ENCODE measurements at places on chromosomes 1 and 21. TPM values are rescaled to one million over a fixed set of nuclear protein-coding genes. Genes with fewer than 3 reads are reported as not detected.
A peak's percentile ranks its signal among the peaks of the same experiment; 100 is the strongest.

DNA sequence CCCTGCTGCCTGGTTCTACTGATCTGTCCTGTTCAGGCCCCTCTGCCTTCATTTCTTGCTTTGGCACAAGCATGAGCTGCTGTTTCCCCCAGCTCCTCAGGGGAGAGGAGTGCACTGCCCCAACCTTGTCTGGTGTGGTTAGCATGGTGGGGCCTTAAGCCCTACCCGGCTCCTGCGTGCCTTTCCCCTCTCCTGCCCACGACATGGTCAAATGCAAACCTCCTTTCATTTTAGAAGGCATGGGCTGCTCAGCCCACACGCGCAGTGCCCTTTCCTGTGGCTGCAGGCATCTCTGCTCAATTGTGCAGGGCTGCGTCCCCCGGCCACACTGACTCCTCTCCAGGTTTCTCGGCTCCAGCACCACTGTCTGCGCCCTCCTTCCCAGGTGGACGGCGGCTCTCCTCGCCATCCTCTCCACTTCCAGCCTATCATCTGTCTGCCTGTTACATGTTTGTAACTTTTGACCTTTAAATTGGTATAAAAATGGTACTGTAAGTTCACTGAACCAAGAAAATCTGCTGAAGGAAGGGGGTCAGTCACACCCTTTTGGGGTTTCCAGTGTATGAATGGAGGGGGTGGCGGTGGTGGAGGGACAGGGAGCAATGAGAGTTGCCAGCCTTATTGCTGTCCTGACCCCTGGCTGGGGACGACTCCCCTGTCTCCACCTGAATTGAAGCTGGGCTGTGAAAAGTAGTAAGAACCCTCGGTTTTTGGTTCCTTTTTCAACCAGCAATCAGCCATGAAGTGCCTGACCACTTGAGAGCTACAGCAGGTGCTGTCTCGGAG is 5.1 kb downstream of the PDE9A start:
- no peak for DNase-seq

Gene DCST1
- not detected for polyA plus RNA-seq

Gene SPRR2B
- polyA plus RNA-seq, result not detected

- peak; percentile 92 for DNase-seq
Observed at GRCh38 chr21:38120984-38121855, 135.6 kb upstream of the KCNJ15 start.

- no peak for DNase-seq
Observed at GRCh38 chr1:47991187-47991586, 6.0 kb downstream of the TRABD2B start.

DNA sequence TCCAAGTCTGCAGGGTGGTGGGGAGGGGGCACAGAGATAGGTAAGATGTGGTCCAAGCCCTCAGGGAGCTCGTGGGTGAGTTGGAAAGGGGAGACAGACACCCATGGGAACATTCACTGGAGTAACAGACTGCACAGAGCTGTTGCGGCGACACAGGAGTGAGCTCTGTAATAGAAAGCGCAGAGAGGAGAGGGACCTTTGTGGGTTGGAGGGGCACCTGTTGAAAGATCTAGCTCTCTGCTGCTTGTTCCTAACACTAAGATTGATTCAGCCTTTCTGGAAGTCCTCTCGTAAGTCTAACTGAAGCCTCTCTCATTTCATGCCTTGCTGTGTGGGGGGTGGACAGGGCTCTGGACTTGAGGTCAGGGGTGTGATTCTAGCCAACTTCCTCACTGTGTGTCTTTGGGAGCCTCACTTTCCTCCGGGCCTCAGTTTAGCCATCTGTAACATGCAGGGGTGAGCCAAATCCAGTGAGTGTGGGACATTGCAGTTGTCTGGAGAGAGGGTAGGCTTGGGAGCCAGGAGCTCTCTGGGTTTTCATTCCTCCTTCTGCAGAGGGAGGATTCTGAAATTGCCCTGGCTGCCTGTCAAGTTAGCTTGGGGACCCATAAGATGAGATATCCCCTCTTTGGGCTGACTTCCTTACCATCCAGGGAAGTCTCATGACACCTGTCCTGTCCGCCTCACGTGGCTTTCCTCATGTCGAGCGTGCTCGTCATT is 2.0 kb upstream of the ACOT11 start:
- DNase-seq, result no peak

GRCh38 chr1:20962576-20963258 is 175.6 kb upstream of the HP1BP3 start:
- no peak for DNase-seq

DNA sequence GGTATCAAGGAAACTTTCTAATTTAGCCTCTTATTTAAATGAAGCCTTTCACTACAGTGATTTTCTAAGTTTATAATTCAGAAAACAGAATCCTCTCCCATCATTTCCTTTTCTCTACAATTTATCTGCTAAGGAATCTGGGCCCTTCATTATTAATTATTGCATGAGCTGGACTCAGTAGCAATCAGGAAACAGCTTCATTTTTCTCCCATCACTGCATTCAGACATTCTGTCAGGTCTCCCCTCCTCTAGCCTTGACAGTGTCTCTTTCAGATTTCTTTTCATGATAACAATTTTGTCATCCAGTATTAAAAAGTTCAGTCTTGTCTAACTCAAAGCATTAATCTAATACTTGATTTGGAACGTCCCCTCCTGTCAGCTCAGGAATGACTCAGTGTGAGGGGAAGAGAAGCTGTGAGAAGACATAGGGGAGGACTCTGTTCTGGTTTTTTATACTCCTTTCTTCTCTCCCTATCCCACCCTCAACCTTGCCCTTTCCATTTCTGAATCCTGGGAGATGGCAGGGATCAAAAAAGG is 28.1 kb downstream of the SLC44A5 start:
- DNase-seq, result no peak

GRCh38 chr21:15414057-15414456 is 315.7 kb upstream of the USP25 start:
- DNase-seq, result no peak

DNA sequence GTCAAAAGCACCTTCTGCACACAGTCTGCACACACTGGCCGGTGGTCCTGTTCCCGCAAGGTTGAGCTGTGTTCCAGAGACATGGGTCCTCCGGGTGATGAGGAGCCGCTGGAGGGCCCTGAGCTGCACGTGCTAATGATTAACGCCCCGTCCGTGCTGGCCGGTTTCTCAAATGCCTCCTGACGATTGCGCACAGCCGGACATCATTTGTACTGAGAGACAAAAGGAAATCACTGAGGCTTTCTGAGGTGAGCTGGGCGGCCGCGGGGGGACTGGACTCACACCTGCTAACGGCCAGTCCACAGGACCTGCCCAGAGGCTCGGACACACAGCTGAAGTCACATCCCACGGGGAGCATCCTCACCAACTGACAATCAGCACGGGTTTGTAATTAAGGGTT is 29.2 kb downstream of the POFUT2 start:
- DNase-seq, result no peak

Gene MEX3A
- 8.7 TPM for polyA plus RNA-seq

- DNase-seq, result no peak
Observed at GRCh38 chr1:96191165-96191564, 530.4 kb upstream of the PTBP2 start.

GRCh38 chr1:222071387-222071786 is 329.5 kb upstream of the DUSP10 start:
- no peak for DNase-seq

DNA sequence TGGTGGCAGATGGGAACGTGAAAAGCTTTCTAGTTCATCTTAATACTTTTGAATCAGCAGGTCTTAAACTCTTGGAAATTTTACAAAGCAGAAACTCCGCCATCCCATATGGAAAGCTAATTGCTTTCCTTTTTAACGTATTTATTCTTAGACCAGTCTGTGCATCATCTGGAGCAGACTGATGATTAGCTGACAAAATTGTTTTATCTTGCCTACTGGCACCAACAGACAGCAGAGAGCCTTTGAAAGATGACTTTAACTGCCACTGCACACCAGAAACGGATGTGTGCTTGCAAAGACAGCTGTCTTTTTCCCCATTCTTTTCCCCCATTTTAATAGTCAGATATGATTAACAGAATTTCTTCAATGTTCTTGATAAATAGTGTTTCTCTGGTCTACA is 97.0 kb downstream of the PLD5 start:
- DNase-seq, result no peak

Gene RCSD1
- 54.5 TPM for polyA plus RNA-seq

GRCh38 chr1:10969267-10969970 is 43.0 kb upstream of the TARDBP start:
- no peak for DNase-seq

Gene CCDC27
- not detected for polyA plus RNA-seq

- DNase-seq, result no peak
Observed at GRCh38 chr1:59218521-59219236, 78.2 kb upstream of the FGGY start.

- DNase-seq, result no peak
Observed at GRCh38 chr1:223208164-223209076, 65.4 kb upstream of the TLR5 start.

- no peak for DNase-seq
Observed at GRCh38 chr1:31696242-31696641, 7.6 kb downstream of the COL16A1 start.

DNA sequence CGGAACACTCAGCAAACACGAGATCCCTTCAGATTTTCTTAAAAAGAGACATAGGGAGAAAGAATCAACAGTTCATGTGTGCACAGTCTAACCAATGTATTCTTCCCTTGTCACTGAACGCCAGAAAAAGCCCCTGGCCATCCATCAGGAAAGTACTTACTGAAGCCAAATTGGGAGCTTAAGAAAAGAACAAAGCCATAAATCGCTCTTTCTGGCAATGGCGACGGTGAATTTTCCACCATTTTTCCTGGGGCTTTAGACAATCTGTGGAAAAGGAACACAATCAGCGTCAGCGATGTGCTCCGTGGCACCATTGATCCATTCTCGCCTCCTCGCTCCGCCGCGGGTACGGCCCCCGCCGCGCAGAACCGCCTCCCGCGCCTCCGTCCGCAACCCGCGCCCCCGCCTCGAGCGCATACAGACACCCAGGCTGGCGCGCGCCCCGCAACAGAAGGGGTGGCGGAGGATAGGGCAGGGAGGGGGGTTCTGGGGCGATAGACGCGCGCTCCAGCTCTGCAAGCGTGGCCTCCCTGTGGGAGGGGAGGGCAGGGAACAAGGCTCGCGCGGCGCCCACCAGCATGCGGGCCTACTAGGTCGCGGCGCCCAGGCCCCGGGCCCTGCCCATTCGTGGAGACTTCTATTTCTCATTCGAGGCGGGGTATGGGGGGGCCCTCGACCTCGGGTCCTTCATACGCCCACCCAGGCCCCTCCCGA is 440 bp downstream of the PIGP start:
- no peak for DNase-seq

- no peak for DNase-seq
Observed at GRCh38 chr1:44672961-44673674, 1.2 kb downstream of the TMEM53 start.

DNA sequence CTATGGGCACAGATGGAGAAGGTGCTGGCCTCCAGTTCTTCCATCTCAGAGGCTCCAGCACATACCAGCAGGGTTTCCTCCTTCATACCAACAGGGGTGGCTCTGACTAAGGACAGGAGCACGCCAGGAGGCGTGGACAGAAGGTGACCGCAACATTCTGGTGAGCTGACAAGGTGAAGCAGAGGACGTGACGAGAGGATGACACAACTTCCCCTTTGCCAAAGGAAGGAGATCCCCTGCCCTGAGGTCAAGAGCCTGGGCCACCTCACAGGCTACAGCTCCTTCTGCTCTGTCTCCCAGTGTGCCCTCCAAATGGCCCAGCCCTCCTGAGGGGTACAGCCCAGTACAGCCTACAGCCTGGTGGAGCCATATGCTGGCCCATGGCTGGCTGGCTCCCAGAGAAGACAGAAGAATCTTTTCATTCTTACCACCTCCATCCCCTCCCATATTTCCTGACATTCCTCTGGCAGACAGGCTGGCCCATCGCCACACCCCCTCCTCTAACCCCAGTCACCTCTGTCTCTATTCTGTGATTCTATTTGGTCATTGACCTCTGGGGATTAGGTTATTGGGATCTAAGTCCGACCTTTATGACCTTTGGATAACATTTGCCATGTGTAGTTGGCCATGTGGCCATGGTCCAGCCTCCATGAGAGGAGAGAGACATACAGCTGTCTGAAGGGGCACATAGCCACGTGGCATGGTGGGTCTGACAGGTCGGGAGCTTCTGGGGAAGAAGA is 5.1 kb upstream of the LAMB3 start:
- peak; percentile 33 for DNase-seq

- DNase-seq, result no peak
Observed at GRCh38 chr1:27951396-27951795, 8.4 kb upstream of the XKR8 start.

- peak; percentile 16 for DNase-seq
Observed at GRCh38 chr1:88877382-88877825, 14.0 kb downstream of the GTF2B start.

Gene BCAR3
- 4.0 TPM for polyA plus RNA-seq

DNA sequence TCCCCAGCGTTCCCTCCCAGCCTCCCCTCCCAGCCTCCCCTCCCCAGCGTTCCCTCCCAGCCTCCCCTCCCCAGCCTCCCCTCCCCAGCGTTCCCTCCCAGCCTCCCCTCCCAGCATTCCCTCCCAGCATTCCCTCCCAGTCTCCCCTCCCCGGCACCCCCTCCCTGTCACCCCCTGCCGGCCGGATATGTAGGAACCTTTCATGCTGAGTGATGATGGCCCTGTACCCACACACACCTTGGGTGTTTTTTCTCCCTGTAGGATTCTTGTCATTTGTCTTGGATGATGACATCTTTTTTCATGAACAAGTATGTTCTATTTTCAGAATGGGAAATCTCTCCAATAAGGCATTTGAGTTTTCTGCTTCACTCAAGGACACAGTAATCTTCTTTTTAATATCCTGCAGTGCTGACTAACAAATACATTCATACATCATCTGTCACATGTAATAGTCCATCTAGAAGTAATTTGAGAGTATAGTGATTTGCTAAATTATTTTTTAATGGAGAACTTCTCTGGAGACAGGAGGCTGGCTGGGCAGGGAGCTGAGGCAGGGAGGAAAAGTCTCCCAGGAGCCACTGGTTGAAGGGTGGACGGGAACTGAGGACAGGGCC is 19.5 kb downstream of the FTCD start:
- no peak for DNase-seq

GRCh38 chr1:3703786-3704371 is 48.4 kb upstream of the CCDC27 start:
- DNase-seq, result no peak

GRCh38 chr1:201468844-201469644 is at the start of gene PHLDA3:
Gene PHLDA3, minus strand, starts transcription at chr1:201469188. Its CDS starts 402 bp downstream, at chr1:201468786.
- DNase-seq, result no peak

DNA sequence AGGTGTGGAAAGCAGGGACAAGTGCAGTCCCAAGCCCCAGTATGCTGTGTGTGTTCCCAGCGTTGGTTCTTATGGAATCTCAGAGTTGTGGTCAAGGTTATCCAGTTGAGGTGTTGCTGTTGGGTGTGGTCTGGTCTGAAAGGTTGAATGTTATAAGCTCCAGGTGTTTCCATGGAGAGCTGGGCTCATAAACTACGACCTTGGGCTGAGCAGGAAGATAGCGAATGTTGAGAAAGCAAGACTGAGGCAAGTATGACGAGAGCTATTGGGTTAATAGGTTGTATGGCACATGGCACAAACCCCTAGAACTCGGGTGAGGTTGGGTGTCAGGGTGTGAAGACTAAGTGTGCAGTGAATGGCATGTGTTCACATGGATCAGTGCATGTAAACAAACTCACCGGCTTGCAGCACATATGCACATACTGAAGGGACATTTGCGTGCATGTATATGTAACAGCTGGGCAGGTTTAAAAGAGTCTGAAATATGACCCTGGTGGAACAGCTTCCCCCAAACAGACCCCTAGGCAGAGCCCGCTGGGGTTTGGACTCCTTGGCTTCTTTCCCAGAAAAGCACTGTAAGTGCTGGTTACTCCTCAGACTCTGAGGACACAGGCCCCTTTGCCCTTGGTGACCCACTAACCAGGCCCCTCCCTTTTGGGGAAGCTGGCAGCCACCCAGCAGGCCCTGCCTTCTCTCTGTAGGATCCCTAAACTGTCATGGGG is 117.5 kb downstream of the NAV1 start:
- no peak for DNase-seq

Measured in K562 (cell line).